ENCODE measurements at places on chromosomes 1 and 21.

GRCh38 chr1:231420299-231420958 lies 1.7 kb downstream of the EGLN1 start:
- no peak for DNase-seq

- DNase-seq = no peak
Observed at GRCh38 chr1:37474697-37475379, 458 bp downstream of the ZC3H12A start.

- DNase-seq = no peak
Observed at GRCh38 chr1:17790383-17791054, 35.4 kb downstream of the ACTL8 start.

GRCh38 chr1:248359415-248359814 lies 2.0 kb upstream of the OR2T4 start:
- no peak for DNase-seq

- DNase-seq = no peak
Observed at GRCh38 chr1:160781914-160782689, 13.9 kb upstream of the LY9 start.

GRCh38 chr1:93537396-93537795 lies 89.5 kb downstream of the FNBP1L start:
- DNase-seq = no peak

DNA sequence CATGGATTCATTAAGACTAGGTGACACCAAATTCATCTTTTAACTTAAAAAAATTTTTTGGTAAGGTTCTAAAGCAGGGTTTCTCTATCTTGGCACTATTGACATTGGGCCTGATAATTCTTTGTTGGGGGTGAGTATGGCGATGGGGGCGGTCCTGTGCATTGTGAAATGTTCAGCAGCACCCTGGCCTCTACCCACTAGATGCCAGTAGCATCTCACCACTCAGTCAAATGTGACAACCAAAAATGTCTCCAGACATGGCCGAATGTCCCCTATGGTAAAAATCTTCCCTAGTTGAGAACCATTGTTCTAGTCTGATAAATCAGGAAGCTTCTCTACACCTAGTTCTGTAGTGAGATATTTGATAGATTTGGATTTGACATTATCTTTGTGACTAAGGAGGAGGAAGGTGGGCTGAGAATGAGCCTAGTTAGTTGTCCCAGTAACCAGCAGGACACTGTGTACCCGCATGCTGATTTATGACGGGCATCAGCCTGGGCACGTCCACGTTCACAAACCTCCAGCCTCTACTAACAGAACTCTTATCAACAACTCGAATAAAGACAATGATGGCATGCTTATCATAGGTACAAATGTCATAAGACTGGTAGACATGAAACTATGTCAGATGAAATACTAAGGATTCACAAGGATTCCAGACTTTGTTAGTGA lies 104.6 kb downstream of the KCND3 start:
- DNase-seq = no peak

GRCh38 chr1:11498956-11499594 lies 20.1 kb downstream of the DISP3 start:
- no peak for DNase-seq

DNA sequence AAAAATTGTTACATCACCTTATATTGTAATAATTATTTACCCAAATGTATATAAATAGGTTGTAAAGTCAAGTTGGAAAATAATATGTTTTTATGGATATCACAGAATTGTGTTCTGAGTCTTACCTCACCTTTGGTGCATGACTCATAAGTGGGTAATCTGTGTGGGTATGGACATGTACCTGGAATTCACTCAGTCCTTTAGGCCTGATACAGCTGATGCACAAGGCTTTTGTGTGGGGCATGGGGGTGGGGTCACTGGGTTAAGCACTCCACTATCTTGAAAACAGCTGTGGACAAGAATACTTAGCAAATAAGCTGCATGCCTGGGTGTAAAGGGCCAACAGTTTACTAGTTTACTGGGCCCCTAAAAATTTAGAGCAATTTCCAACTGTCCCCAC lies 34.4 kb downstream of the INKA2 start:
- peak; percentile 38 for DNase-seq
